ENCODE measurements at places on chromosomes 13 and 19. TPM values are rescaled to one million over a fixed set of nuclear protein-coding genes. Genes with fewer than 3 reads are reported as not detected.
A peak's percentile ranks its signal among the peaks of the same experiment; 100 is the strongest.

DNA sequence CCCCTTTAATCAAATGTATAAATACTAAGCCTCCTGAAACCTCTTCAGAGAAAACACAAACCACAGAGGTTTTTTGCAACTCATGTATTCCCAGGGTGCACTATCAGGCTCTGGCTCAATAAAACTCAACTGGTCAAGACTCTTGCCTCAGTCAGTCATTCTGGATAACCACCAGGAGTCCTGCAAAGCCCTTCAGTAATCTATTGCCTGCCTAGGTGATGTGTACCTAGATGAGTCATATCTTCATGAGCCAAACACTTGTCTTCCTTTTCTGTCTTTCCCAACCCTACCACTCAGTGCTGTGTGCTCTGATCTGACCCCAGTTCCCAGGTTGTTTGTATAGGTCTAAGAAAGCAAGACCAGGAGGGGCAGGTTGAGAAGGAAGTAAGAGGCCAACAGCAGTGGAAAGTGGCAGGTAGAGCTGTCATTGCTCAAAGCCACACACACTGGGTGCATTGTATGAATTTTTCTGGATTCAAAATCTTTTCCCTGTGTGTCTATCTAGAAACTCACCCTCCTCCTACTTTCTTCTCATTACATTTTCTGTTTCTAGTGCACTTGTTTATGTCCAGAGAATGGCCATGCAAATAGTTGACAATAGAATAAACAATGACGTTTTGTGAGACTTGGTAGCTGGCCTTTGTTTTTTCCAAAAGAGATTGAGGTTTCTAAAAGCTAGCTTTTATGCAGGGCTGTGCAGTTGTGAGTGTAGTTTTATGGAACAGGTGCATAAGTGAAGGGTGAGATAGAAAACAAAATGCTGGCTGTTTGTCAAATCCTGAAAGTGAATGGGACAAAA, 48.1 kb downstream of the PSG1 start:
- no peak overlapping the region for H3K27ac ChIP-seq
- no peak overlapping the region for H3K4me3 ChIP-seq
- H3K36me3 ChIP-seq, result no peaks in the 10 kb centered on the region
- DNase-seq, result no peak
- H3K4me1 ChIP-seq, result no peaks in the 10 kb centered on the region

DNA sequence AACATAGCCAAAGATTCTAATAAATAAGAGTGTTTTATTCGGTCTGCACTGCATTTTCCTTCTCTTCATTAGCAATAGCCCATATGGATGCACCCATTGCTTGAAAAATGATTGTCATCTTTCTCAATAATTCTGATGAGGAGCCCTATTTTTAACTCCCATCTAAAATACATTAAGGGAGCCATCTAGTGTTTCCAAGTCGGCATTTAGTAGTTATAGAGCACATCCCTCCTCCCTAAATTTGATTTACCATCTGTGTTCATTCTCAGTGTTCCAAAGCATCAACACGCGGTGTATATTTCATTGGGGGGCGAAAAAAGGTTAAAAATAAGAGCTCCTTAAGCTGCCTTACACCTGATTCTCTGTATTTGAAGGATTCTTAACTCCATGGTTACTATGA, 119.2 kb upstream of the IPO5 start:
- no peaks in the 10 kb centered on the region for H3K4me1 ChIP-seq
- H3K4me3 ChIP-seq, result no peak overlapping the region
- no peak for DNase-seq
- H3K27me3 ChIP-seq, result no peaks in the 10 kb centered on the region

DNA sequence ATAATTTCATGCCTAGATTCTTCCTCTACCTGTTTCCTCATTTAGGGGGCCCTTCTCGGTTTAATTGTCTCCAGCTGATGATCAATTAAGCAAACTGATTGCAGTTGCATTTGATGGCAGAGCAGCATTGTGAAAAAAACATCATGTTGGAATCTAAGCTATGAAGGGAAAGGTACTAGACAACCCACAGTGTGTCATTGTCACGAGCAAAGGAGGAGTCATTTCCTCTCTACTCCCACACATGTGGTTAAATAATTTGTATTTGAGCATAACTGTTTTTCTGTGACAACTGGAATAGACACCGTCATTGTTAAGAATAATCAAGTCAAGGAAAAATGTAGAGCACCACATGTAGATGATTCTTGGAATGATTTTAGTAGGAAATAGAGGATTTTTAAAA, 240.3 kb downstream of the DCT start:
- no peaks in the 10 kb centered on the region for H3K36me3 ChIP-seq
- DNase-seq, result no peak
- H3K27ac ChIP-seq, result no peak overlapping the region
- H3K4me3 ChIP-seq, result no peak overlapping the region
- H3K27me3 ChIP-seq, result no peaks in the 10 kb centered on the region
- H3K4me1 ChIP-seq, result no peaks in the 10 kb centered on the region

- no peak overlapping the region for H3K27ac ChIP-seq
- H3K4me3 ChIP-seq, result no peak overlapping the region
- no peaks in the 10 kb centered on the region for H3K36me3 ChIP-seq
- H3K4me1 ChIP-seq, result no peaks in the 10 kb centered on the region
- no peaks in the 10 kb centered on the region for H3K27me3 ChIP-seq
- peak; percentile 87 for DNase-seq
These were observed 126.2 kb upstream of the SPACA7 start for GRCh38 chr13:112249644-112250610.

DNA sequence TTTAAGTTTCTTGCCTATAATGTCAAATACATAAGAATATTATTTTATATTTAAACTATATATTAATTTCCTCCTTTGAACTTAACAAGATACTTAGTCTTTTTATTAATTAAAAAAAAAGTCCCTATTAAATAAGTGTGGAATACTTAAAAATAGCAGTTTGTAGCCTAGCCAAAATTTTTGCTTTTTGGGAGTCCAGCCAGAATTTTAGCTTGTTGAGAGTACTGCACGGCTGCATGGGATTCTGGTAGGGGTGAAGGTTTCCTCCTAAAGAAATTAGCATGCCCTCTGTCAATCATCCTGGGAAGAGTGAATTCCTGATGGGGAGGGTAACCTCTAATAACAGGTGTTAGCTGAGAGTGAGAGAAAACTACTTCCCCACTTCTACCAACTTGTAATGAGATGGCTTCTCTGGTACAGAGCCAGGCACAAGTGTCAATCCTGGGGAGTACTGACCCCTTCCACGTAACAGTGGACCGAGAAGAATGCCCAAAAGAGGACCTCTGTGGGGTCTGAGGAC, 195.7 kb downstream of the SPRY2 start:
- no peak overlapping the region for H3K4me3 ChIP-seq
- peaks cover 31% of the 10 kb centered on the region for H3K4me1 ChIP-seq
- no peaks in the 10 kb centered on the region for H3K36me3 ChIP-seq
- DNase-seq, result no peak
- no peaks in the 10 kb centered on the region for H3K27me3 ChIP-seq

- peaks cover 43% of the 10 kb centered on the region for H3K4me1 ChIP-seq
- H3K27ac ChIP-seq, result peak overlapping the region; percentile 64
- no peaks in the 10 kb centered on the region for H3K27me3 ChIP-seq
- H3K36me3 ChIP-seq, result no peaks in the 10 kb centered on the region
- no peak overlapping the region for H3K4me3 ChIP-seq
- no peak for DNase-seq
These were observed 203.6 kb downstream of the DCLK1 start for GRCh38 chr13:35927567-35928021.

GRCh38 chr13:105177265-105177900, 1358.1 kb downstream of the EFNB2 start:
- no peaks in the 10 kb centered on the region for H3K27me3 ChIP-seq
- H3K27ac ChIP-seq, result no peak overlapping the region
- H3K4me1 ChIP-seq, result no peaks in the 10 kb centered on the region

DNA sequence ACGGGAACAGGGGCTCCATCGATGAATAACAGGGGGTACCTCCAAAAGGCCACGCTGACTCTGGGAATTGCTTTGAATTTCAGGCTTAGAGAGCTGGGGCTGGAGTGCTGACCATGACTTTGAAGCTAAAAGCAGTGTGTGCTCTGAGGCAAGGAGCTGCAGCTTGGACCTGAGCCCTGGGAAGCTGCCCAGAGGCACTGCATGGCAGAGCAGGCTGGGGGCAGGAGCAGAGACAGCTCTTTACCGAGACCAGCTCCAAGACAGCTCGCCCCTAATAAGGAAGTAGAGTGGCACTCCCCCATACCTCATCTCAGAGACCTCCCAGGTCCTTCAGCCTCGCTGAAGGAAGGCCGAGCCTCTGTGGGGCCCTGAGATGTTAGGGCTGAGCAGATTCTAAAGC, 200.2 kb downstream of the COL4A1 start:
- H3K36me3 ChIP-seq, result no peaks in the 10 kb centered on the region
- no peak overlapping the region for H3K4me3 ChIP-seq
- peak overlapping the region; percentile 82 for H3K27ac ChIP-seq
- DNase-seq, result peak; percentile 92
- peaks cover 44% of the 10 kb centered on the region for H3K4me1 ChIP-seq

GRCh38 chr13:106104281-106104901, 431.1 kb downstream of the EFNB2 start:
- H3K4me3 ChIP-seq, result no peak overlapping the region
- H3K36me3 ChIP-seq, result no peaks in the 10 kb centered on the region

- DNase-seq, result no peak
- peaks cover 66% of the 10 kb centered on the region for H3K4me1 ChIP-seq
- H3K36me3 ChIP-seq, result no peaks in the 10 kb centered on the region
- no peaks in the 10 kb centered on the region for H3K27me3 ChIP-seq
- H3K27ac ChIP-seq, result peak overlapping the region; percentile 75
These were observed 53.3 kb upstream of the C13orf46 start for GRCh38 chr13:114027046-114027715.

- no peaks in the 10 kb centered on the region for H3K4me1 ChIP-seq
- no peak overlapping the region for H3K4me3 ChIP-seq
- H3K36me3 ChIP-seq, result no peaks in the 10 kb centered on the region
- H3K27me3 ChIP-seq, result no peaks in the 10 kb centered on the region
- DNase-seq, result no peak
These were observed 216.2 kb downstream of the IRS2 start for GRCh38 chr13:109569958-109570711.

GRCh38 chr19:11881151-11881800, 6.3 kb upstream of the ZNF69 start:
- no peak overlapping the region for H3K27ac ChIP-seq
- H3K36me3 ChIP-seq, result no peaks in the 10 kb centered on the region
- no peak overlapping the region for H3K4me3 ChIP-seq

GRCh38 chr13:36858290-36858689, 39.3 kb downstream of the RFXAP start:
- no peak overlapping the region for H3K27ac ChIP-seq
- peaks cover 11% of the 10 kb centered on the region for H3K4me1 ChIP-seq
- DNase-seq, result no peak
- H3K36me3 ChIP-seq, result peaks cover 7% of the 10 kb centered on the region
- H3K27me3 ChIP-seq, result no peaks in the 10 kb centered on the region

DNA sequence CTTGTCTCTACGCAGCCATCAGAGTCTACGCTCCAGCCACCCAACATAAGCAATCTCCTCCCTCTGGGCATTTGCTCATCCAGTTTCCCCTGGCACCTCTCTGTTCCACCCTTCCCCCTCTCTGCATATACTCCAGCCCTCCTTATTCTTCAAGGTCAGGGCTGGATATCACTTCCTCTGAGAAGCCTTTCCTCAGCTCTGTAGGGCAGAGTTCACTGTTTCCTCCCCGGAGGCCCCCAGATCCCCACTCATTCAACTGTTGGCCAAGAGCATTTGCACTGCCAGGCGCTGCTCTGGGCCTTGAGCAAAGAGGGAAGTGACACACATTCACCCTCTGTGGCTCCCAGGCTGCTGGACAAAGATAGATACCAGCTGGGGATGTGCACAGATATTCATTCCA, 3.3 kb downstream of the FCGRT start:
- peaks cover 17% of the 10 kb centered on the region for H3K4me1 ChIP-seq
- no peak overlapping the region for H3K4me3 ChIP-seq
- H3K27ac ChIP-seq, result peak overlapping the region; percentile 52
- H3K36me3 ChIP-seq, result peaks cover 39% of the 10 kb centered on the region

- H3K27ac ChIP-seq, result no peak overlapping the region
- H3K4me1 ChIP-seq, result no peaks in the 10 kb centered on the region
- no peak overlapping the region for H3K4me3 ChIP-seq
- no peak for DNase-seq
These were observed 441.4 kb downstream of the PCDH20 start for GRCh38 chr13:60974296-60974695.

DNA sequence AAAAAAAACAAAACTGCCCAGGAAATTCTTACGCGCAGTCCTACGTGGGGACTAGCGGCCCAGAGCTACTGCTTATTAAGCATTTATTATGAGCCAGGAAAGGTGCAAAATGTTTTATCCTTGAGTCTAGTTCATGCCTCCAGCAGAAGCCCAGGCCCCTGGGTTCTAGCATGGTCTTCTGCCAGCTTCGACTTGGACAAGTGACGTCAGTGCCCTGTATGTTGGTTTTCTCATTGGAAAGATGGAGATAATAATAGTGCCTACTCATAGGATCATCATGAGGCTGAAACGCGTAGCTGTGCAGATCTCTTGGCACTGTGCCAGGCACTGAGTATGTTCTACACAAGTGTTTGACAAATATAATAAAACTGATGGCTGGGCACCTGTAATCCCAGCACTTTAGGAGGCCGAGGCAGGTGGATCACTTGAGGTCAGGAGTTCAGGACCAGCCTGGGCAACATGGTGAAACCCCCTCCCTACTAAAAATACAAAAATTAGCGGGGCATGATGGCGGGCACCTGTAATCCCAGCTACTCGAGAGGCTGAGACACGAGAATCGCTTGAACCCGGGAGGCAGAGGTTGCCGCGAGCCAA, 12.4 kb upstream of the SULT2B1 start:
- H3K4me3 ChIP-seq, result no peak overlapping the region
- no peak overlapping the region for H3K27ac ChIP-seq
- DNase-seq, result no peak
- H3K4me1 ChIP-seq, result no peaks in the 10 kb centered on the region
- no peaks in the 10 kb centered on the region for H3K36me3 ChIP-seq
- H3K27me3 ChIP-seq, result no peaks in the 10 kb centered on the region

DNA sequence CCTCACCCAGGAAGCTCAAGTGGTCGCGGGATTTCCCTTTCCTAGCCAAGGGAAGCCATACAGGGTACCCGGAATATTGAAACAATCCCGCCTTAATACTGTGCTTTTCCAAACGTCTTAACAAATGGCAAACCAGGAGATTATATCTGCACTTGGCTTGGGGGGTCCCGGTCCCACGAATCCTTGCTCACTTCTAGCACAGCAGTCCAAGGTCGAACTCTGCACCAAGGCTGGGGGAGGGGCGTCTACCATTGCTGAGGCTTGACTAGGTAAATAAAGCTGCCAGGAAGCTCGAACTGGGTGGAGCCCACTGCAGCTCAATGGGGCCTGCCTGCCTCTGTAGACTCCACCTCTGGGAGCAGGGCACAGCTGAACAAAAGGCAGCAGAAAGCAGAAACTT, 1644.8 kb downstream of the PCDH9 start:
- H3K36me3 ChIP-seq, result no peaks in the 10 kb centered on the region
- no peak for DNase-seq

KCNC3 gene
- total RNA-seq, result 0.42 TPM

NCCRP1 gene
- total RNA-seq, result 0.42 TPM

PGLYRP1 gene
- total RNA-seq, result not detected

DENND1C gene
- total RNA-seq, result 0.46 TPM

TMEM221 gene
- not detected for total RNA-seq

FAM124A gene
- 23.8 TPM for total RNA-seq

Data from esophagus muscularis mucosa (tissue), 4 donors.